Endodermal cell (in vitro differentiated cells): ENCODE measurements at places on chromosomes 5 and 9.

- no peak for DNase-seq
These were observed 138.6 kb upstream of the TSLP start for GRCh38 chr5:110932755-110933488.

DNA sequence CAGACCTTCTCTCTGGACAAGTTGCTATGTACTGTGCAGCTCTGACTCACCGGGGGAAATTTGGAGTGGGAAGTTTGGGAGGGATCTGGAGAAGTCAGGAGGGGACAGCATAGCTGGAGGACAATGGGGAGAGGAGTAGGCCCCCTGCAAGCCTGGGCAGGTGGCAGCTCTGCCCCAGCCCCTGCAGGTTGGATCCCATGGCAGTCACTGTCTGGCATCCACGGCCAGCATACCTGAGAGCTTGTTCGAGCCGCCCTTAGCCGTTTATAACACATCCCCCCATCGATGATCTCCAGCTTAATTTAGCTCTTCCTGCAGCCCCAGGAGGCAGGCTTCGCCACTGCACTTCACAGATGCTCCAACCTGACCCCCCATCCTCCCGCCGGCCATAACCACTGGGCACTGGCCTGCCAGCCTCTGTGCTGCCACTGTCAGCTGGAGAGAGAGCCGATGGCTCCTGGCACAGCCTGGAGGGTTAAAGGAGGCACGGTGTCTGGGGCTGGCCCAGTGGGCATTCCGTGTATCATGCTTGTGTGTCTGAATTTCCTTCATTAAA lies 57.7 kb upstream of the RNU6ATAC start:
- DNase-seq: no peak

DNA sequence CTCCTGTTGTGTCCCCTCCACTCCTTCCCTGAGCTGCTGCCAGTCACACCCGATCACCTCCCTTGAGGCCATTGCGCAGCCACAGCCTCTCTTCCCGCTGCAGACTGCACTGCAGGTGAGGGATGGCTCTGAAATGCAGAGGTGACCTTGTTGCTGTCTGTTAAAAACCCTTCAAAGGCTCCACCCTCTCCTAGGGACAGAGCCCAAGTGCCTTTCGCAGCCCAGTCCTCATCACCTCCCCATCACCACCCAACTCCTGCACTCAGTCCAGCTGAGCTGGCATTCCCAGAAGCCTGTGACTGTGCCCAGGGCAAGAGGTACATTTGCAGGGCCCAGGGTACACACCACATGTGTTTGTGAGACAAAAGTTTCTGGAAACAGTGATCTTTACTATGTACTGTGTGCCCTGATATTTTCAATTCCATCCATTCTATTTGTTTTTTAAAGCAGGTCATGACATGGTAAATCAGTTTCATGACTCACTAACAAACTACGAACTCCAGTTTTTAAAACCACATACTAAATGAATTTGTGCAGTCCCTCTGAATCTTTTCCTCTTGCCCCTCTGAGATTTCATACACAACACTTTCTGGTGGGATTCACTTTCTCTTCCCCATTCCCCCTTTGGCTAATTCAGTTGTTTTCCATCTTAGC lies 73.0 kb upstream of the SPOCK1 start:
- no peak for DNase-seq

DNA sequence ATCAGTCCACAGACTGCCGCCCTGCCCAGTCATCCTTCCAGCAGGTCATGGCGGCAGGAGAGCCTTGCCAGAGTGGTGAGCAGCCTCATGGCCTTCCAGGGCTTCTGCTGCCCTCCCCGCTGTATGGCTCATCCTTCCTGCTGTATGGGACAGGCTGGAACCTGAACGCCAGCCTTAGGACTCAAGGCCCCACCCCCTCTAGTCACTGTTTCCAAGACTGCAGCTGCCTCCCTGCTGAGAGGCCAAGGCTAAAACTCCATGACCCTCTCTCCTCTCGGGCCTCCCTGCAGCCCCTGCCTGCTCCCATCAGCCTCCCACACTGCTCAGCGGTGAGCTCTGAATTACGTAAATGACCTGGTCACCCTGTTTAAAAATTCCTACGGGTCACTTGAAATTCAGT lies 227.5 kb downstream of the AGTPBP1 start:
- no peak for DNase-seq

- DNase-seq: no peak
These were observed 433.9 kb downstream of the DNAH5 start for GRCh38 chr5:13510616-13511015.

GRCh38 chr9:134258332-134258731 lies 67.9 kb upstream of the RXRA start:
- no peak for DNase-seq

- DNase-seq: no peak
These were observed 143.4 kb downstream of the PALM2AKAP2 start for GRCh38 chr9:109923471-109923760.

DNA sequence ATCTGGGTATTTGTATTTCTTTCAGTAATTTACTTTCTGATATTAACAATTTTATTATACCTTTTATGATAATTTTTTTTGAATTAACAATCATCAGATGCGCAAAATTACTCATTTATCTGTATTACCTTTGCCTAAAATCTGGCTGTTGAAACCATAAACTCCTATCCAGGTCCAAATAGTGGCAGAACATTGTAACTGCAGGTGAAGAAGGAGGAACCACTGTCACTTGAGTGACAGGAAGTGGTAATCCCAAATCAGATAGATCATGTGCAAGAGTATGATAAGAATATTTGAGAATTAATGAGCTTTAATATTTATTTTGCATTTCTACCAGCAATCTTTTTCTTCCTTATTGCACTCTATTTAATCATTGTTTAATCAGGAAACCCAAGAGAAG lies 139.3 kb upstream of the TLE4 start:
- DNase-seq: no peak
